Lower lobe of right lung (tissue), 2 donors: ENCODE measurements at places on chromosomes 2 and 18.
A peak's percentile ranks its signal among the peaks of the same experiment; 100 is the strongest.

DNA sequence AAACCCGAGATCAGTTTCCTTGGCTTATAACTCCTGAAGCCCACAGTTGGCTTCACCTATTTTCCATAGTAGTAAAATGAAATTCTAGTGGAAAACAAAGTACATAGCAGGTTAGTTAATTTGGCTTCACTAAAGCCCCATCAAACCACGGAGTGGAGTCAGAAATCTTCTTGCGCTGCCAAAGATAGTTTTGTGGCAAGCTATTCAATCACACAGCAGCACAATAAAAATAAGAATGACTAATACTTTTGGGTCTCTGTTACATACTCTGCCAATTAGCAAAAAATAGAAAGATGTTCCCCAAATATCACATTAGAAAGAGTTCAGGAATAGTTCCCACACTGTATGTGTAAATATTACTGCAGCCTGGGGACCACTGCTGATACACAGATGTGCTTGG, 175.2 kb upstream of the NOL4 start:
- no peak for DNase-seq

- peak; percentile 87 for DNase-seq
These were observed 2.7 kb downstream of the PER2 start for GRCh38 chr2:238285653-238286082.

- DNase-seq: no peak
These were observed 202.4 kb downstream of the PIK3C3 start for GRCh38 chr18:42157420-42157819.

DNA sequence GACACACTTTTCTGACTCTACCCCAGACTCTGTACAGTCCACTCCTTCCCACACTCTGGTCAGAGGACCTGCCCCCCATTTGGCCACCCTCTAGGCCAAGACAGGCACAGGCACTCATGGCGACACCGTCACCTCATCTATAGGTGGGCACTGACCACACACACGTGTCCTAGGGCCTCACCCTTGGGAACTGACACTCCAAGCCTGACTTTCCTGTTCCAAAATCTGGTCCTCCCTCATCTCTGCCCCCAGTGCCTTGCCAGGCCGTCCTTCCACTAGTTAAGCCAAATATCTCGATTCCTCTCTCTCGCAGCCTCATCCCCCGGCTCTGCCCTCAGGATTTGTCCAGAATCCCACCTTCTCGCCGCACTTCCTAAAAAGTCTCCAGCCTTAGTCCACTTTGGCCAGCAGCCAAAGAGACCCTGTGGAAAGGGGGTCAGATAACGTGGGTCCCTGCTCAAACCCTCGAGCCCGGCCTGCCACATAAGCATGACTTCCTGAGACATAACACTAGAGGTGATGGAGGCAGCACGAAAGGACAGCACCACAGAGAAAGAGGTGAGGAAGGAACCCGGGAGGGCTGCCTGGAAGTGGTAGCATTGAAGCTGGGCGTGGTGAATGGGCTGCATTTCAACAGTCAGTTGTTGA, 105.8 kb upstream of the OTOS start:
- DNase-seq: peak; percentile 32

DNA sequence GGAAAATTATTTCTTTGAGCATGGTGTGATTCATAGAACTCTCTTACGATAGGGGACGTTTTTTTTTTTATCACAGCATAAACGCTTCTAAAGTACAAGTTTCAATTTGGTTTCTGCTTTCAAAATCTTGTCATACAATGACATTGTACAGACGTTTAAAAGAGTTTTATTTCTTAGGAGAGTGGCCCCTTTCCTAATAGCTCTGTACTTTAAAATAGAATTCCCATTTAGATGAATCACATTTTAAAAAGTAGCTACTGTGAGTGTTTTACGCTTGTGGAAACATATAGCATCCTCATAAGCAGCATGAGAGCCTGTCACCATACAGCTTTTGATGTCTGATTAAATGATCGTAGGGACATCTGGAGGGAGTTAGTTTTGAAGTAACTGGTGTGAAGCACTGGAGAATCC, 510.9 kb downstream of the PARD3B start:
- no peak for DNase-seq

DNA sequence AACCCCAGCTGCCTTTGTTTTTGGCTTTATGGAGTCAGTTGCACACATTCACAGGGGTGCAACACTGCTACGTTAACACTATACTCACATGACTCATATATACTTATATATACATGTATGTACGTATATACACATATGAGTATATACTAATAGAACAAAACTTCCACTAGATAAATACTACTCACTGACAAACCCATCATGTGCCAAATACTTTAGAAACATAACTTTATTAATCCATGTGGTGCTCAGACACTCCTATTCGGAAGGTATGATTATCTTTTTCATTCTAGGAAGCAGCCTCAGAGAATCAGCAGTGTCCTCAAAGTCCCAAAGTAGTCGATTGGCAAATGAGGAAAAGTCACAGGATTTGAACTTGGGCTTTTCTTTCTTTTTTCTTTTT, 7.9 kb downstream of the PMAIP1 start:
- DNase-seq: no peak

DNA sequence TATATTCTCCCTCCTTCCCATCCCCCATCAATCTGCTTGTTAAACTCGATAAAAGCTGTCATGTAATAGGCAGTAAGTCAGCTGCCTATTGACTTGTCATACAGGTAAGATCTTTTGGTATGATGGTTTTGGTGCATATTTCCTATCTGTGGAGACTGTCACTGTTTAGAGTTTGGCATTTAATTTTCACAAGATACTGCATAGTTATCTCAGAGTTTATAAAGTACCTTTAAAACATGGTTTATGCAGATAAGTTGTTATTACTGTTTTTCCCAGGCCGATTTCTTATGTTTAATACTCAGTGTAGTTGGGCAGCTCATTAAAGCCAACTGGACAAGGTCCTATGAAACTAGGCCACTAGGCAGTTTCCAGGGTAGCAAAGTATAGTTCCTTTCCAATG, 222.1 kb downstream of the GALNT13 start:
- DNase-seq: no peak

GRCh38 chr2:64605026-64605471, 48.7 kb downstream of the SERTAD2 start:
- DNase-seq: no peak

DNA sequence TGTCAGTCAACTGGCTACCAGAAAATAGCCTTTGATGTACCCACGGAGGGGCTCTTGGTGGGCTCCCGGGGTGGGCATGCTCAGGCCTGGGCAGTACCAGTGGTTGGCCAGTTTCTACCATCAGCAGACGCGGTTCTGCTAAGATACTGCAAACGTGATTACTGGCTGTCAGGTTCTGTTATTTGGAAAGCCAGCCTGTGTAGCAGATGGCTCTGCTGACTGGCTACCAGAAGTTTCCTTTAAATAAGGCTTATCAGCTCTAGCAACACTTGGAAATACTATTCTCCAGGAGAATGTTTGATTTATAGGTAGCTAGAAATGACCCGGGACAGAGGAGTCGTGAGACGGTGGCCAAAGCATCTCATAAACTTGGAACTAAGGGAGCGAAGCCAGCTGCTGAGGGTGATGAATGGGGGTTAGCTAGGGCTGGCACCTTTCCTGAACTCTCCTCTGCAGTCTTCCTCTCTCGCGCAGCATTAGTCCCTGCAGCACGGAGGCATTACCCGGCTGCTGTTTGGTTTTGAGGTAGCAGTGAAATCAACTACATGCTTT, 171.9 kb downstream of the AGAP1 start:
- DNase-seq: no peak

GRCh38 chr2:104344985-104345384, 508.9 kb upstream of the POU3F3 start:
- no peak for DNase-seq

- no peak for DNase-seq
These were observed 63.0 kb downstream of the ADNP2 start for GRCh38 chr18:80172056-80172455.

GRCh38 chr18:25862881-25863600, 227.4 kb downstream of the SS18 start:
- DNase-seq: no peak

- no peak for DNase-seq
These were observed 1845.6 kb upstream of the PIK3C3 start for GRCh38 chr18:40109252-40110049.

DNA sequence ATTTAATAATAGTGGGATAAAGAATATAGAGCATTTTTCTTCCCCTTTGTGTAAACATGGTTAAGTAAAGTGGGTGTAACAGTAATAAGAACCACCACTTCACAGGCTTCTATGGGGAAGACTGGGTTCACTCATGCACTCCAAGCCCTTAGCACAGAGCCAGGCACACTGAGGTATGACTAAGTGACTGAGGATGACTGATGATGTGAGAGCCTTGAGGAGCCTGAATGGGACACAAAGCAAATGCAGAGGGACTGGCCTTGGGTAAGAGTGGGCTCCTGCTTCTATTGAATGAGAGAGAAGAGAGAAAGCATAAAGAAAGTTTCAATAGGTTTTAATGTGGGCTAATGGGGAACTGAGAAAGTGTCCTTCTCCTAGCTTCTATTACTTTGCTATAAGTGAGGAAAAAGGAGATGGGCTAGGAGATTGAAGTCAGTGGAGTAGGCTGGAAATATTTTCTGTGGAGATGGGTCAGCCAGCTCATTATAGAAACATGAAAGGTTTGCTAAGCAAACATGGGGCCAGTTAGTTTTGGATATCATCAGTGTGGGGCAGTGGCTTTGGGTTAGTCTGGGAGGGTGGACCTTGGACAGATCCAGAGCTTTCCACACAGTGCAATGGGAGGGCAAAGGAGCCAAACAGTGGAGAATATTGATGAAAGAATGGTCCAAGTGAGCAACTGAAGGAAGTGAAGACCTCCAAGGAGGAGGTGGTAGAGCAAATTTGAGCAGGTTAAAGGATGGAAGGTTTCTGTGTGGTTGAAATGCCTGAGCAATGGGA, 20.6 kb downstream of the IL1F10 start:
- DNase-seq: no peak

GRCh38 chr2:98464772-98465310, 20.2 kb downstream of the INPP4A start:
- DNase-seq: no peak

DNA sequence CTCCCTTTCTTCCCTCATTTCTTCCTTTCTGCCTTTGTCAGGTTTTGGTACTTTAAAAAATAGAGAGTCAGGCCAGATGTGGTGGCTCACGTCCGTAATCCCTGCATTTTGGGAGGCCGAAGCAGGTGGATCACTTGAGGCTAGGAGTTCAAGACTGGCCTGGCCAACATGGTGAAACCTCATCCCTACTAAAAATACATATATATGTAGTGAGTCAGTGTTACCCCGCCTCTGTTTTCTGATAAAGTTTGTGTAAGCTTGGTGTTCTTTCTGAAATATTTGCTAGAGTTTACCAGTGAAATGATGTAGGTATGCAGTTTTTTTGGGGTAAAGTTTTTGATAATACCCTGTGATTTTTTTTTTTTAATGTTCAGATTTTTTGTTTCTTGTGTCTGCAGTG, 58.8 kb downstream of the DGKD start:
- DNase-seq: no peak

DNA sequence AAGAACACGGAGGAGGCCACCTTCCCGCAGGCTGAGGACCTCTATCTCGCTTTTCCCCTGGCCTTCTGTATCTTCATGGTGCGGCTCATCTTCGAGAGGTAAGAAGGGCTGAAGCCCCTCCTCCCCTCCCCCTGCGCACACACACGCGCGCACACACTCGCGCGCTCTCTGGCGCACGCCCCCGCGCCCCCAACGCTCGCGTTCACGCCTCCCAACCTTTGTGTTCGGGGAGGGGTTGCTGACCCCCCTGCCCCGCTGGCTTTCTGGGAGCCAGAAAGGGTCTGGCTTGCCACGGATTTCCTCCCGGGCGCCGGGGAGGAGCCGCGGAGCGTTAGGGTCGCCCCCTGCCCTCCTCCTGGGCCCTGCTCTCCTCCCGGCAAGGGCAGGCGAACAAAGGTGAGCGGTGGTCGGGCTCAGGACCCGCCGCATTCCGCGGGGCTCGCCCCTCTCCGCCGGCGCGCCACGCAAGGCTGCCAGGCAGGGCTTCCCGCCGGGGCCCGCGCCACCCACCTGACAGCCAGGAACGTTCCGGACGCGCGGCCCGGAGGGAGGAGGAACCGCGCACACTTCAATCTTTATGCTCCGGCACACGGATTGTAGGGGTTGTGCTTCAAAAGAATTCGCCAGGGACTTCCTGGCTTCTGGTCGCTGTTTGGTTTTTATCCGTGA, 583 bp downstream of the CERS6 start:
- DNase-seq: peak; percentile 60

DNA sequence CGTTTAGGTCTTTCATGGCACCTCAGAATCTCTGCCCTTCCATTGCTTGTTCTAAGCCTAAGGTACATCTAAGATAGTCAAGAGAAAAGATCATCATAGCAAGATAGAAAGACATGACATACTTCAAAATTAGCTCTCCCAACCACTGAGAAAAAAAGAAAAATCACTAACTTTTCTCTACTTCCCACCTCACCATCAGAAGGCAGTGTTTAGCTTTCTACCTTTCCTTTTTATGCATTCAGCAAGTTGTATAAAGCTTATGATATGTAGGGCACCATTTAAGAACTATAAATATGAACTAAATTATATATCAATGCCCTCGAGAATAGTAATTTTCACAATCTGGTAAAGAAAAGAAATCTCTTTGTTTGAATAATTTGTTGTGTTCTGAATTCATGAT, 331.8 kb upstream of the VWC2L start:
- DNase-seq: no peak

GRCh38 chr2:184611361-184612085, 13.2 kb downstream of the ZNF804A start:
- no peak for DNase-seq

DNA sequence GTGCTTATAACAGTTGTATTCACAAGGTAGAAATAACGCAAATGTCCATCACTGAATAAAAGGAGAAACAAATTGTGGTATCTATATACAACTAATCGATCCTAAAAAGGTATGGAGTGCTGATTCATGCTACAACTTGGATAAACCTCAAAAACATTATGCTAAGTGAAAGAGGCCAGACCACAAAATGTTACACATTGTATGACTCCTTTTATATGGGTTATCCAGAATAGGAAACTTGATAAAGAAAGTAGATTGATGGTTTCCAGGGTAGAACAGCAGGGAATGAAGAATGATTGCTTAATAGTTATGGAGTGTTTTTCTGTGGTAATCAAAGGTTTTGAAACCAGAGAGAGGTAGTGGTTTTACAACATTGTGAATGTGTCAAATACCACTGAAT, 432.2 kb upstream of the TRIB2 start:
- no peak for DNase-seq

GRCh38 chr2:130252880-130253645, 54.8 kb upstream of the TUBA3E start:
- no peak for DNase-seq

- no peak for DNase-seq
These were observed 80.1 kb downstream of the MBP start for GRCh38 chr18:77052297-77052982.

- DNase-seq: no peak
These were observed 577 bp upstream of the TANC1 start for GRCh38 chr2:158967731-158968395.

DNA sequence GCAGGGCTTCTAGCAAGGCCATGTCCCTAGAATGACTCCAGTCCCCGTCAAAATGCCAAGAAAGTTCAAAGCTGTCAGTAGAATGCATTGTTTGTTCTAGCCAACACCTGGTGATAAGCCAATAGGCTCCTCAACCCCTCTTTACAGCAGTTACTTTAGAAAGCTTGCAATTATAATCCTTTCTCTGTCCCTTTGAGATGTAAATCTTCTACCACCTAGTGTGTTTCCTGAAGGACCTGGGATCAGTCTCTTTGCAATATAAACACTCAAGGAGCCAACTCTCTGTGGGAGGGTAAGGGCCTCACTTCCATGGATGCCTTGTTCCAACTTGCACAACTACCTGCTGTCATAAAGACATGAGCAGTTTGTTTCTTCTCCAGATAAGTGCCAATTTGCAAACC, 301.8 kb downstream of the NBAS start:
- no peak for DNase-seq
